CD4-positive, alpha-beta memory T cell (primary cell): ENCODE measurements at places on chromosomes 3 and 15.

GRCh38 chr3:187497052-187497451 lies 128.9 kb downstream of the RTP4 start:
- no peak for DNase-seq

GRCh38 chr3:38648024-38648658 lies 1.3 kb downstream of the SCN5A start:
- DNase-seq: no peak

GRCh38 chr3:152973575-152973974 lies 138.6 kb downstream of the P2RY1 start:
- no peak for DNase-seq

DNA sequence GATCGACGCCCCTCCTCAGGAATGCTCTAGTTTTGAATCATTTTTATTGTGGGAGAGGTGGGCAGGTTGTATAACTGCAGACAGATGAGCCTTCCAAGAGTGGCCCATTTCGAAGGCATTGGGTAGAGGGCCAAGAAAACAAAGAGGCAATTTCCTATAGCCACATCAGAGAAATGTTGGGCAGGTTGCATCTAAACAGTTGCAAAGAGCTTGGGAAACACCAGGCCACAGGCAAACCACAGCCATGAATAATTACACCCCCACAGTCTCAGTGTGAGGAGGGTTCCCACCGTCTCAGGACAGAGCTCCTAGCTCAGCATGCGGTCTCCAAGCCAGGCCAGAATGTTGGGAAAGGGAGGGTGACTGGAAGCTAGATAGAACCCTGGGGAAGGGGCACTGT lies 257.3 kb downstream of the ABHD5 start:
- no peak for DNase-seq

DNA sequence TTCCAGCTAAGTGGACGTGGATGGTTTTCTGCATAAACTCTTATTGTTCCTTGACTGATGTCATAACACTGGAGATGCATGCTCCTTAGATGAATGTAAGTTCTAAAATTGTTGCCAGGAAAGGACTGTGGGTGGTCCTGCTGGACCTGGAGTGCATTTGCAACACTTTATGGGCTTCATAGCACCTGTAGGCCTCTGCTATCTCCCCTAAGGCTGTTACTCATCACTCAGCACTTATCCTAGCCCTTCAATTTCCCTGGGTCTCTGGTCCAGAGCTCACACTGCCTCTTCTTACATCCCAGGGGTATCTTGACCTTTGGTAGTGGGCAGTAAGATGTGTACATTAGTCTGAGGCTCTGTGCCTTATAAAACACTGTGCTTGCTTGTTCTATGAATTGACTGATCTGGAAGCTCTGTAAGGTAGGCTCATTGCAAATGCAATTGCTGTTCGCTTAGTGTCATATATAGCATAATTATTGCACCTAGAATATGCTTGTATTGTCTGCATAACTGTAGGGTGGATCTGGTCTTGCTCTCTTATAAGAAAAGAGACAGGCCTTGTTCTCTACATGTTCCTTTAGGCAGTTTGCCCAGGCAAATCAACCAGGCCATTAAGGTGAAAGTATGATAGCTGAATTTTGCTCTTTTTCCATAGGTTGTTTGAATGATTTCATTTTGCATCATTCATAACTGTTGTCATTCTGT lies 35.8 kb downstream of the SLCO3A1 start:
- DNase-seq: no peak

DNA sequence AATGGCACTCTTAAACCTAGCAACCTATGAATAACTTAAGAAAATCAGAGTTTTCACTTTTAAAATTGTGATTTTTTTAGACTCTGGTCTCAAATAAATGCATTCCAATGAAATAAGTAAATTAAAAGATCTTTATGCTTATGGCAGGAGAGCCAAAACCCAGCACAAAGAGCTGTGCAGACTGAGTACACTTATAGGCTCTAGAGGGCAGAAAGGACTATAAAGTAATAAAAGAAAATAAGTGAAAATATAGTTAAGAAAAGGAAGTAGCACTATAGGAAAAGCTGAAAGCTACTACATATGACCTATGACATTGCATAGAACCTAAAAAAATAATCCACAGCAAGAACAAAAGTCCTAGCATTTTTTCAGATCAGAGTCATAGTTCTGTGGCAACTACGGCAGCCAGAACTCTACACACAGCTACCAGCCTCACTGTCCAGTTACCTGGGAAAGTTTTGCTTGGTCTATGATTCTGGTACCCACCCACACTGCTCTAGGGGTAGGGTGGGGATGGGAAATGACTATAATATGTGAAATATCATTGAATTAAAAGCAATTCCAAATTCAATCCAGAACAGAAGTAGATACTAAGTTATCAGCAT lies 30.5 kb downstream of the CLASP2 start:
- no peak for DNase-seq

DNA sequence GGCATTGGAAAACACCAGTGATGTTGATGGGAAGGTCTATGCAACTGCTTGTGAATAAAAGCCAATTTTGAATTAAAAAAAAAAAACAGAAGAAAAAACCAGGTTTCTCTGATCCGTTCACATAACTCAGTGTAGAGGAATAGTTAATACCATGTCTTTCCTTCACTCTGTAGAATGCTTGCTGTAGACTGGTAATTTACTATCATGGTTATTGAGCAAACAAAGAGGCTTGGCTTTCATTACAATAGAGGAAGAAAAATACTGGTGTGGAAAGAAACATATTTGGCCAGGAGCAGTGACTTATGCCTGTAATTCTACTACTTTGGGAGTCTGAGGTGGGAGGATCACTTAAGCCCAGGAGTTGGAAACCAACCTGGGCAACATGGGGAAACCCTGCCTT lies 41.1 kb downstream of the GATM start:
- no peak for DNase-seq

DNA sequence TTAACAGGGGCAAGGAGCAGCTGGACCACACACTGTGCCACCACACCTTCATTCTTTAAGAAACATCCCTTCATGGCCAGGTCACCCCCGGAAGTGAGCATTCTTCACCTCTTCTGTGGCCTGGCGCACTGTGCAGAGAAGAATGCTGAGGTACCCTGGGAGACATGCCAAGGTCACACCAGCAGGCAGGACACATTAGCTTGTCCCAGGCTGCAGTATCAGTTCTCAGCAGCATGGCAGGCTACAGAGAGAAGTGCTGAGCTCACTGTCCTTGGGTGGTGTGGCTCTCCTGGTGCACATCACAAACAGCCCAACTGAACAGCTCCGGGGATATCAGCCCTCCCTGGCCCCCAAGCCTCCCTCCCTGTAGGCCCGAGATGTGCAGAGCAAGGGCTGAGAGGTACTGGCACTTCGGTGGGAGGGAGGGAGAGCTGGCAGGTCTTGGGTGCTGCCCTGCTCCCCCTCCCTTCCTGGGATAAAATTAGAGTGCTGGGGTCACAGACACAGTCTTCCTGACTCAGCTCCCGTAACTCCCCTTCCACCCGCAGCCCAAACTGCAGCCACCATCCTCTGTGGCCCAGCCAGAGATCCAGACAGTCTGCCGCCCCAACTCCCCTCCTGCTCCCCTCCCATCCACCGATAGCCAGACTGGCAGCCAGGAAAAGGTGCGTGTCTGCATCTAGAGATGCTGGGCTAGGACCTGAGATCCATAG lies 13.4 kb downstream of the SEMA7A start:
- no peak for DNase-seq

DNA sequence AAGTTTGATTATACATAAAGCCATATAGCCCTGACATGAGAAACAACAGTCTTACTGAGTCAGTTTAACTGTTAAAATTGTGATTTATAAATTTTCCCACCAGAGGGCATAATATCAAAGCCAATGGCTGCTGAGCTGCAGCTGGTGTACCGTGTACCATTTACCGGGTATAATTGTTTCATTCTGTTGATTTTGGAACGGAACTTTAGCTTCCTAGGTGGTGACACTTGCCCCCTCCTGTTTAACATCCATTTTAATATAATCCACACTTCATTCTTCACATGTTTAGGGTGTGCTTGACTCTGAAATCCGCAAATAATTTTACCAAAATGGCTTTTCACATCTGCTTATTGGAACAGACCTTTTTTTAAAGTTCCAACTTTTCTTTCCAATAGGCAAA lies 72.8 kb downstream of the SLC9A9 start:
- peak; percentile 42 for DNase-seq

- DNase-seq: no peak
Measured at GRCh38 chr3:101903451-101903871, 54.1 kb downstream of the NFKBIZ start.

DNA sequence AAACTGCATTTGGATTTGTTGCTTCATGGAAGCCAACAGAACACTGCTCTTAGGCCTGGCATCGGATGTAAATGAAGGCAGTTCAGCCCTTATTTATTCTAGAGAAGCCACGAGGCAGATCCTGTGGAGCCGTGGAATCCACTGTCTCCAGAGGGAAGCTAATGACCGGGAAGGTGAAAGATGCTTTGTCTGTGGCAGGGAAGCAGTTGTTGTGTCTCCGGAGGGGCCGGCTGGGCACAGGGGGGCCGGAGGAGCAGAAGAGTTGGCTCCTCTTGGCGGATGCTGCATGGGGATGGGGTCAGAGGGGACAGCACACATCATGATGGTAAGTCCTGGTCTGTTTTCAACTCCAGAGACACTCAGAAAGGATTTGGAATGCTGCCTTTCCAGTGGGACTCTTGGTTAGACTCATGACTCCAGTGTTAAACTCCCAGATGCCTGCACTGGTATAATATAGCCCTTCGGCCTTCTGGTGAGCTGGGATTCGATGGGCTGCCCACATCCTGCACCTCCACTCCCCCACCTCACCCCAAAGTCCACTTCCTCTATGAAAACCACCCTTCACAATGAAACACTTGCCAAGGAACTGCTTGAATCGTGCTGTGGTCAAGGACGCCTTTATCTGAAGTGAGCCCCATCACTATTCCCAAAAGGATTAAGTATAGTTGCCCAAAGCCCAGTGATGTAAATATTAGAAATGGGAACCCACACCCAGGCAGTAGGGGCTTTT lies 33.6 kb downstream of the TPM1 start:
- no peak for DNase-seq

GRCh38 chr3:129723558-129724324 lies 117.3 kb upstream of the PLXND1 start:
- no peak for DNase-seq

DNA sequence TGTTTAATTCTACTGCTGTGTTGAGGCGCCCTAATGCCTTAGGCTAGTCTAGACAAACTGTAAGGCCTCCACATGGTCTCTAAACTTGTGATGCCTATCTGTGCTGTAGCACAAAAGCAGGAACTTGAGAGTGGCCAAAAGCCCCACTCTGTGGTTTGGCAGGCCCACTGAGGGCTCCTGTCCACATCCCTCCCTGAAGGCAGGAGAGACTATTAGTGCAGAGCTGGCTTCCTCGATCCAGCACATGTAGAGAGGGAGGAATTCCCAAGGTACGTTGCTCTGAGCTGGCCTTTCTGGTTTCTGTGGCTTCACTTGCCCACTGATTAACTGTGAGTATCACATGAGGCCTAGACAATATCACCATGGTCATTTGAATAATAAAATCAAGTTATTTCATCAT lies 90.6 kb downstream of the POLR2M start:
- DNase-seq: no peak

GRCh38 chr15:50192926-50193620 lies 11.1 kb downstream of the SLC27A2 start:
- no peak for DNase-seq

- DNase-seq: peak; percentile 37
Measured at GRCh38 chr15:44194323-44195150, 534 bp downstream of the FRMD5 start.

GRCh38 chr3:45795509-45795881 lies 841 bp downstream of the SLC6A20 start:
- DNase-seq: no peak

DNA sequence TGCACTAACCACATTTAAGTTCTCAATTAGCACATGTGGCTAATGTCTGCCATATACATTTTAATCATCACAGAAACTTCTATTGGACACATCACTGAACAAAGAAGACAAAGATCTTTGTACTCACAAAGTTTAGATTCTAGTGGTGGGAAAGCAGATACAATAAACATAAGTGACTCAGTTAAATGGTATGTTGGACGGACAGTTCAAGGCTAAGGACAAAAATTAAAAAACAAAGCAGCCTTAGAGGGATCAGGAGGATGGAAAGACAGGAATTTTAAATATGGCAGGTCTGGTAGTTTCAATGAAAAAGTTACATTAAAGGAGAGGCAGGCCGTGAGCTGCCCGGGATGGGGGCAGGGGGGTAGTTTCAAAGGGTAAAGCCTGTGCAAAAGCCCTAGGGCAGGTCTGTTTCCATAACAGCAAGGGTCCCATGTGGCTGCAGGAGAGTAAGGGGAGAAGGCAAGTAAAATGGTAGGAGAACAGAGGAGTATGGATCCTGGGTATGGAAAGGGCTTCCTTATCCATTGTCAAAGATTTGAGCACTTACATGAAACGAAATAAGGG lies 220.7 kb downstream of the FHIT start:
- no peak for DNase-seq

DNA sequence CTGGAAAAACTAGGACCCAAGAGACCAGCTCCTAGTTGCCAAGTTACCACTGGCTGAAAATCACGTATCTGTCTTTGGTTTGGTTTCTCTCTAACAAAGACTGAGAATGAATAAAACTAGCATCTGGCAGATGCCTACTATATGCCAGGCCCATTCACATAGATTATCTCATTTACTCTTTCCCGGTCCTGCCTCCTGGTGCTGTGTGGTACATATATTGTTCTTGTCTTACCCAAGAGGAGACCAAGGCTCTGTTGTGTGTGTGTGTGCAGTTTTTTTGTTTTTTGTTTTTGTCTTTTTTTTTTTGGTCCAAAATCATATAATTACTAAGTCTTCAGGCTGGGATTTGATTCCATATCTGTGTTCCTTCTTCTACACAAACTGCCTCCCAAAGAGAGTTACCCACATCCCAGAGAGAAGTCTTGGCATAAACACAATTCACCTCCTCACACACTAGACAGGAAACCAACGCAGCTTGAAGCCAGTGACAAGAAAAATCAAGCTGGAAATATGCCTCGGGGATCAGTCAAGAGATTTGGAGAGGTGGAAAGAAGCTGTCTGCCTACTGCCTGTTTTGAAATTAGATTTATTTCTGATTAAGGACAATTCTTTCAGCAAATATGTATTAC lies 891 bp downstream of the AHSG start:
- DNase-seq: no peak

DNA sequence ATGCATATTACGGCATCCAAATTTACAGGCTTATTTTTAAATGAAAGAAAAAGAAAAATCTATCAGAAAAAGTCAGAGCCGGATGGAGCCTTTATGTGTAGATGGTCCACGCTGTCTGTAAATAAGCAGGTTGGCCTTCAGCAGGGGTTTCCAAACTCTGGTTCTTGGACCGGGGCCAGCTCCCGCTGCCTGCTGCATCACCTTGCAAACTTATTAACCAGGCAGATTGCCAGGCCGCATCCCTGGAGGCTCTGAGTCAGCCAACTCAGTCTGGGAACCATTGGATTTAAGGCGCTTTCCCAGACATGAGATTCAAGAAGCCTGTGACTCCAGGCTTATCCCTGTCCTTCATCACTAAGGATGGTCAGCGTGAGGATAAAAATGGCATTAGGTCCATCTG lies 212.4 kb downstream of the OPA1 start:
- DNase-seq: no peak

- no peak for DNase-seq
Measured at GRCh38 chr3:76021376-76021775, 236.0 kb upstream of the ZNF717 start.

- no peak for DNase-seq
Measured at GRCh38 chr3:194816748-194817591, 131.3 kb downstream of the FAM43A start.
